ENCODE measurements at places on chromosomes 6 and 20.

DNA sequence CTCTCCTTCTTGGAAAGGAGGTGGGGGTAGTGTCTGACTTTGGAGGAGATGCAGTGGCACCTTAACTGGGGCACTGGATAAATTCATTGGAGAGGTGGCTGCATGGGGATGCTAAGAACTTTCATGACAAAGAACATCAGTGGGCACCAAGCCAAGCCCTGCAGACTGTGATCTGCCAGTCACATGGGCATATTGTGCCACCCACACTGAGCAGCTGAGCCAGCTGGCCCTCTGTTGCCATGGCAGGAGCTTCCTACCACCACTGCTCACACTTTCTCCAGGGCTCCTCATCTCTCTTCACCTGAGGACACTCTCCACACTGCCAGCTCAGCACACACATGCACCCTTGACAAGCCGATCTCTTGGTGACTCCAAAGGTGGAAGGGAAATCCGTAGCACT lies 715.6 kb downstream of the QKI start:
- no peak for DNase-seq

- DNase-seq = no peak
Measured at GRCh38 chr6:135030532-135031178, 24.0 kb downstream of the HBS1L start.

DNA sequence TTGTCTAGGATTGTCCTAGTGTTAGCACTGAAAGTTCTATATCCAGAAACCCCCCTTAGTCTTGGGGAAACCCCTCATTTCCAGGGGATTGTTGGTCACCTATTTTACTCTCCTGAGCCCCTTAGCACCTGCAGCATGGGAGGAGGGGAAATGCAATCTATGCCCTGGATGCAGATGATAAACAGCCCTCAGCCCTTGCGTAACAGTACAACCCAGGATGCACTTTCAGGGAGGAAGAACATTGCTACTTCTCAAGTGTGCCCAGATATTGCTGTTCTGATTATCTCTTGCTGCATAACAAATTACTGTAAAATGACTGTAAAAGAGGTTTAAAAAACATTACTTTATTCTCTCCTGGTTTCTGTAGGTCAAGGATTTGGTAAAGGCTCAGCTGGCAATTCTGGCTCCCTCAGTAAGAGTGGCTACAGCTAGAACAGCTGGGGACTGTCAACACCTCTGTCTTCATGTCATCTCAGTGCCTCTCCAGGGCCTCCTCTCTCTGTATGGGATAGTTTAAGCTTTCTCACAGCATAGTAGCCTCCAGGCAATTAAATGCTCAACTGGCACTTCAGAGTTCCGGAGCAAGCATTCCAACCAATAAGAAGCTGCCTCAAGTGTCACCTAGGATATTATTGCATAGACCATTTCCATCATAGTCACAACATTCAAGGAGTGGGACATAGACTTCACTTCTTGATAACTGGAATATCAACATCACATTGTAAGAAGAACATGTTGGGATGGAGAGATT lies 117.8 kb upstream of the FOXO3 start:
- DNase-seq = no peak

DNA sequence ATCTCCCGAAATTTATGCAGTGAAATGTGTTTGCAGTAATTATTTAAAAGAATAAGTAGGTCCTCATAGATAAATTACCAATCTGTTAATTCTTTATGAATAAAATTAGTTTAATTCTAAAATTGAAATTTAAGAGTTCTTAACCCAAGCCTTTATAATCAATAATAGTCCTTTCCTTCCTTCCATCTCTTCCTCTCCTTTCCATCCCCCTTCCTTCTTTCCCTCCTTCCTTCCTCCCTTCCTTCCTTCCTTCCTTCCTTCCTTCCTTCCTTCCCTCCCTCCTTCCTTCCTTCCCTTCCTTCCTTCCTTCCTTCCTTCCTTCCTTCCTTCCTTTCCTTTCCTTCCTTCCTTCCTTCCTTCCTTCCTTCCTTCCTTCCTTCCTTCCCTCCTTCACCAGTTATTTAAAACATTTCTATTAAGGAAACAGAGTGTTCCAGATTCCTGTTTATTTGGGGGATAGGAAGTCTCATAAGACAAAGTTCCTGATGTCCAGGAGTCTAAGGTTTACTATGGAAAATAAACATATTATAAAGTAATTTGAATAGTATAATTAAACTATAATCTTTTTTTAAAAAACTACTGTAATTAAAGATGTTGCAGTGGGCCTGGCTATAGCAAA lies 285.3 kb upstream of the NOX3 start:
- DNase-seq = no peak

DNA sequence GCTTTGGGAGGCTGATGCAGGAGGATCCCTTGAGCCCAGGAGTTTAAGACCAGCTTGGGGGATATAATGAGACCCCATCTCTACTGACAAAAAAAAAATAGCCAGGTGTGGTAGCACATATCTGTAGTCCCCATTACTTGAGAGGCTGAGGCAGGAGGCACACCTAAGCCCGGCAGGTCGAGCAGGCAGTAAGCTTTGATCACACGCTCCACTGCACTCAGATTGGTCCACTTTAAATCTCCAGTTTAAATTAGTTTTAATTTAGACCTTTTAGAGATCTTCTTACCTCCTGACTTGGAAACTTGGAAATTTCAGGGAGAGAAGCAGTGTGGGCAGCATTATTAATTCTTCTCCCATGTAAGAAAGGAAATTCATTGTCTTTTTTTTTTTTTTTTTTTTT lies 16.8 kb upstream of the PLCB4 start:
- no peak for DNase-seq

GRCh38 chr6:125674230-125674629 lies 75.2 kb upstream of the HEY2 start:
- DNase-seq = no peak

GRCh38 chr6:53618219-53618618 lies 47.3 kb downstream of the KLHL31 start:
- DNase-seq = no peak

- DNase-seq = no peak
Measured at GRCh38 chr6:165967810-165968407, 199.7 kb downstream of the TBXT start.

DNA sequence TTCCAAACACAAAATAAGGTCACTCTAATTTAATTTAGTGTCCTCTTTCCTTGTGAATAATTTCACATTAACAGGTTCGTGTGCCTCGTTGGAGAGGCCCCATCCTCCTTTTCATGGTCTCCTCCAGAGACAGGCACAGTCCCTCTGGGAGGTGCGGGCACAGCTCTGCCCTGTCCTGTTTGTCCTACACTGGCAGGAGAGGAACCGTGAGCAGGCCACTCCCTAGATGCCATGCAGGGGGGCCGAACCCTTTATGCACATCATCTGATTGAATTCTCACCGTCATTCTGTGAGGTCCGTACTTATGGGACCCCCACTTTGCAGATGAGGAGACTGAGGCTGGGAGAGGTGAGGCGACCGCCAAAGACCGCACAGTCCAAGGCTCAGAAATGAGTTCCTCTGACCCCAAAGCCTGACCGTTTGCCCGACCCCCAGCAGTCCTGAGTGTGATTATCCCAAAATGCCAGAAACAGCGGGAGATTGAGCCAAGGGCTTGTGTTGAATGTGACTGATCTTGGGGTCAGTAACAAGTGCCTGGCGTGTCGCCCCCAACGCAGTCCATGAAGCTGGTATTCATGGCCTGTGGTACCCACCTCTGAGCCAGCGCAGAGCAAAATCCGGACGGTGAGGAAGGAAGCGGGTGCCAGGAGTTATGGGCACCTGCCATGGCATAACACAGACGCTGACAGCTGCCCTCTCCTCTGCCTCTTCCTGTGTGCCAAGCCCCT lies 43.5 kb downstream of the PMEPA1 start:
- no peak for DNase-seq

DNA sequence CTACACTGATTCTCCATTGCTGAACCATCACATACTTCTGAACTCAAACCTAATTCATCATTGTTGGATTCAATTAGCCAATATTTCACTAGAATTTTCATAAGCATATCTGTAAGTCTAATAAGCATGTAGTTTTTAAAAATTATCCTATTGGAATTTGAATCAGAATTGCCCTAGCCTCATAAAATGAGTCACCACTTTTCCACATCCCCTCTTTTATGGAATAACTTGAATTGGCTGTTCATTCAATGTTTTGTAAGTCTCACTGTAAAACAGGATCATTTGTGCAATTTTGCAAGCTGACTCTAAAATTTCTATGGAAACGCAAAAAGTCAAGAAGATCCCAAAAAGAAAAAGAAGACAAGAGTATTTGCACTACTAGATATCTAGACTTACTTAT lies 141.0 kb downstream of the HACE1 start:
- no peak for DNase-seq

- no peak for DNase-seq
Measured at GRCh38 chr20:2603816-2604505, 48.5 kb upstream of the NOP56 start.

GRCh38 chr6:138529478-138529877 lies 30.2 kb upstream of the NHSL1 start:
- DNase-seq = no peak

DNA sequence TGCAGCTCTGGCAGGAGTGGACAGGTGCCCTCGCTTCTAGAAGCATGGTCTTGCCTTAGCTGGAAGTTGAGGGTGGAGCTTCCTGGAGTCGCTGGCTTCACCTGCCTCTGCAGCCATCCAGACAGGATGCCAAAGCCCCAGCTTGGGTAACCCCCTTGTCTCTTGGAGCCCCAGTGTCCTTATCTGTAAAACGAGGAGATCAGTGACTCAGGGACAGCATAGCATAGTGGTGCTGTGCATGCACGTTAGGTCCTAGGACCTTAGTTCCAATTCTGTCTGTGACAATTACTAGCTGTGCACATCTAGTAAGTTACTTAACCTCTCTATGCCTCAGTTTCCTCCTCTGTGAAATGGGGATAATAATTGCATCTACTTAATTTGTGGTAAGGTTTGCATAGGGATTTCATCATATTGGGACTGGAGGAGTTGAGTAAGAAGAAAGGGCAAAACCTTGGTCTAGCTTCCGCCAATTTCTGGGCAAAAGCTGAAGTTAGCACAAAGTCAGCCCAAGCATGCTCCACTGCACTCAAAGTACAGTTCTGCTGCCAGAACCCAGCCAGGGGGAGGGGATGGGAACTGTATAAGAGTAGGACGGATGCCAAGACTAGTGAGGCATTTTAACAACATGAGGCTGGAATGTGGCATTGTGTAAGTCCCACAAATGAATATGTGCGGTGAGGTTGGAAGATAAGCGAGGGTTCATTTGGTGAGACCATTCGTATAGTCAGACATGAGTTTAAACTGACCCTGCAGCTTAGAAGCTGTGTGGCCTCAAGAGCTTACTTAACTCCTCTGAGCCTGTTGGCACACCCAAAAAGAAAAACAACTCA lies 24.5 kb downstream of the TOX2 start:
- DNase-seq = no peak

- no peak for DNase-seq
Measured at GRCh38 chr20:50434653-50435396, 75.4 kb upstream of the PTPN1 start.

DNA sequence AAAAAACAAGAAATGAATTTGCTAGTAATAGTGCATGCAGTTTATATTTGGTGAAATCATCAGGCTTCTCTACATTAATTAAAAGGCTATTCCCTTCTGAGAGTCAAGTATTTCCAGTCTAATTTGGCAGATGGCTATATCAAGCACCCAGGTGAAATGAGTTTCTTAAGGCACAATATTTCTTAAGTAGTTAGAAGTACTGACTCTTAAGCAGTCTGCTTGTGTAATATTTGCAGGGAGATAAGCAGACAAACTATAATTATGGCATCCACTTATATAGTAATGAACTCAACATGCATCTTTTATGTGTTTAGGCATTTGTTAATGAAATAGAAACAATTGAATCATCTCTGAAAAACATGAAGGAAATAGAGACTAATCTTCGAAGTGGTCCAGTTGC lies 189.2 kb downstream of the UTRN start:
- DNase-seq = no peak

DNA sequence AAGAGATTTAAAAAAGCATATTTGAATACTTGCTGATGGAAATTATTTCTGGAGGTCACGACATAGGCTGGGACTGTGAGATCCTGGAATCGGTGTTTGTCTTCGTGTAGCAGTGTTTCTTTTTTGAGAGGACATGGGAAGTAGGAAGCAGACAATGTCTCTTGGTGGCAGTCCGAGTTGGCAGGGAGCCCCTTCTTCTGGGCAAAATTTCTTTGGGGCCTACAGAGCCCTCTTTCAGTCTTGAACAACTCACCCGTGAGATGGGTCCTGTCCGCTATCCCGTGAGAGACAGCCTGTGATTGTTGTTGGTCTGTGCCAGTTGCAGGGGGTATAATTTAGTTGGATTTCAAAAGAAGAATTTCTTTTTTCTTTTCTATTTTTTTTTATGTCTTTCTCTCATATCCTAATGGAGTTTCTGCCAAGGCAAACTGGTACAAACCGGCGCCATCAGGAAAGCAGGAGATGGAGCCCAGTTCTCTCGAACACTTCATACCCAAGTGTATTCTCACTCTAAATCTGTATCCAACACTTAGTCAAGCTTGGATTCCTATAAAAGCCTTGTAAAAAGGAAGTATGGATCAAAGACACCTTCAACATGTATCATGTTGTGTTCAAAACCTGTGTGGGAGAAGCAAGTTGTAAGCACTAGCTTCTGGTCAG lies 785.1 kb downstream of the MAFB start:
- DNase-seq = no peak

DNA sequence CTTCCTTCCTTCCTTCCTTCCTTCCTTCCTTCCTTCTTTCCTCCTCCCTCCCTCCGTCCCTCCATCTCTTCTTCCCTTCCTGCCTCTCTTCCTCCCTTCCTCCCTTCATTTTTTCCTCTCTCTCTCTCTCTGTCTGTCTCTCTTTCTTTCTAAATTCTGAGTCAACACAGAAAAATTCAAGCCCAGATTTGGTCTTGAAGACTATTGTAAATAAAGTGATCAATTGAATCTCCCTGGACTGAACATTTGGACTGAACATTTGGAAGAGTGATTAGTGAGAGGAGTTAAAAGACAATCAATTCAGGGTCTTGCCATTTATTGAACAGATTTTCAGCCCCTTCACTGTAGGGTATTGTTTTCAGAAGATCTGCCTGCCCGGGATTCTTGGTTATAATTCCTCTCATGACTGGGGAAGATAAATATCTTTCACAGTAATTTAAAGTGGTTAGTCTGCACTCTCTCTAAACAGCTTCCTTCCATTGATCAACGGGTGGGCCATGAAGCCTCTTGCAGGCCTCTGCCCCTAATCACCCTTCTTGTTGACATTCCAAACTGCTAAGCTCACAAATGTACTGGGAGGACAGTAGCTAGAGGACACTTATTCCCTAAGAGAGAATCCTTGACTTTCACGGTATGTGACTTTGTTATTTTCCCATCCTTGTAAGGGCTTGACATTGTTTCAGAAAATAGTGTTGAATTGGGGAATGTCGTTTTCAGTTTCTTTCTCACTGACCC lies 101.7 kb upstream of the BMP2 start:
- DNase-seq = peak; percentile 42
